Activated CD4-positive, alpha-beta memory T cell treated with anti-CD3 and anti-CD28 coated beads for 36 hours (primary cell): ENCODE measurements at places on chromosomes 6 and 20.

- no peaks in the 10 kb centered on the region for H3K27me3 ChIP-seq
- H3K4me1 ChIP-seq, result no peaks in the 10 kb centered on the region
- H3K27ac ChIP-seq, result no peak overlapping the region
- no peak for DNase-seq
- no peak overlapping the region for H3K4me3 ChIP-seq
Observed at GRCh38 chr6:85041376-85041775, 277.0 kb upstream of the TBX18 start.

- H3K27me3 ChIP-seq, result no peaks in the 10 kb centered on the region
- no peak overlapping the region for H3K27ac ChIP-seq
- H3K4me3 ChIP-seq, result no peak overlapping the region
- H3K4me1 ChIP-seq, result no peaks in the 10 kb centered on the region
- no peaks in the 10 kb centered on the region for H3K36me3 ChIP-seq
Observed at GRCh38 chr6:162825597-162825996, 97.8 kb downstream of the PACRG start.

DNA sequence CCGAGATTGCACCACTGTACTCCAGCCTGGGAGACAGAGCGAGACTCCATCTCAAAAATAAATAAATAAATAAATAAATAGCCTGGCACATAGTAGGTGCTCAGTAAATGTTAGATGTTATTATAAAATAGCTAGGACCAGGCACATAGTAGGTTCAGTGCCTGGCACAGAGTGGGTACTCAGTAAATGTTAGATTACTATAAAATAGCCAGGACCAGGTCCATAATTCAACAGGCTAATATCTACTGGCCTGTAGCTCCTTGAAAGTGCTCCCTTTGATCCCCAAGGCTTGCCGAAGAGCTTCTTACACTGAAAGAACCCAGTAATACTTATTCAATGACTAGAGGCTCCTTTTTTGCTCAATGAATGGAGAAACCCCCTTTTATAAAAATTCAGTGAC, 215.1 kb upstream of the ZNF217 start:
- no peaks in the 10 kb centered on the region for H3K36me3 ChIP-seq
- no peaks in the 10 kb centered on the region for H3K27me3 ChIP-seq
- H3K27ac ChIP-seq, result no peak overlapping the region
- H3K4me3 ChIP-seq, result no peak overlapping the region
- no peak for DNase-seq

DNA sequence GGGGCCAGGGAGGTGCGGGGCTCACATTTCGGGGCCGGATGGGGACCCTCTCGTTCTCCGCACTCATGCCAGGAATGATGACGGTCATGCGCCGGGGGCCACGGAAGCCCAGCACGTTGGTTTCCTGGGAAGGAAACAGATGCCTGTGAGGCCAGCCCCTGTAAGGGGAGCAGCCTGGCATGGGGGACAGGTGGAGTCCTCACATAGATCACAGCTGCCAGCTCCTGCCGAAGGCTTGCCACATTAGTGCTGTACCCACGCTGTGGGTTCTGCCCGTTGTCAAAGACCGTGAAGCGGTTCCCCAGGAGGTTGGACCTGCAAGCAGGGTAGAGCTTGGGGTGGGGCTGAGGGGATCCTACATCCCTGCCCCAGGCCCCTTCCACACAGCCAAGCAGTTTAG, 6.7 kb upstream of the TEAD3 start:
- H3K4me1 ChIP-seq, result peaks cover 3% of the 10 kb centered on the region
- no peaks in the 10 kb centered on the region for H3K36me3 ChIP-seq
- H3K4me3 ChIP-seq, result no peak overlapping the region
- no peak for DNase-seq
- H3K27ac ChIP-seq, result no peak overlapping the region

- H3K27me3 ChIP-seq, result no peaks in the 10 kb centered on the region
- H3K27ac ChIP-seq, result no peak overlapping the region
- no peak overlapping the region for H3K4me3 ChIP-seq
- H3K4me1 ChIP-seq, result peaks cover 3% of the 10 kb centered on the region
- no peak for DNase-seq
Observed at GRCh38 chr6:134307870-134308269, 10.0 kb downstream of the SGK1 start.

- H3K4me1 ChIP-seq, result peaks cover 24% of the 10 kb centered on the region
- no peak overlapping the region for H3K4me3 ChIP-seq
- DNase-seq, result no peak
- no peak overlapping the region for H3K27ac ChIP-seq
Observed at GRCh38 chr6:27130668-27131428, 116.7 kb upstream of the PRSS16 start.

DNA sequence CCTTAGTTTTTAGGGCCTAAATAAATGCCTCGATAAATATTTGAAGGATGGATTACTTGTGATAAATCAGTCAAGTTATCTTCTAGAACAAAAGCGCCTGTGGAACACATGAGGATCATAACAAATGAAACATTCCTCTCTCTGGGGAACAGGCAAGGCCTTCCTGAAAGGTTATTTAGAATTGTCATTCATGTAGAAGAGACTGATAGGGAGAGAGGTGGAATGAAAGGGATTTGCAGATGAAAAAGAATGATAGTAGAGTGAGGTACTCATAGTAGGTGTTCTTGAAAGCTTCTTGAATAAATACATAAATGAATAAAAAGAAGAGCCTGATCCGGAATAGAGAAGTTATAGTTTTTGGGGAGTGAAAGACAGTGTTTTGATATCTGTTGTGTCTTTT, 30.5 kb downstream of the TSPYL4 start:
- H3K4me3 ChIP-seq, result no peak overlapping the region
- no peak overlapping the region for H3K27ac ChIP-seq
- H3K27me3 ChIP-seq, result no peaks in the 10 kb centered on the region
- no peaks in the 10 kb centered on the region for H3K4me1 ChIP-seq

GRCh38 chr6:111468329-111469012, 14.5 kb downstream of the REV3L start:
- peak; percentile 45 for DNase-seq
- H3K27ac ChIP-seq, result no peak overlapping the region
- no peaks in the 10 kb centered on the region for H3K27me3 ChIP-seq
- H3K4me3 ChIP-seq, result no peak overlapping the region
- H3K4me1 ChIP-seq, result peaks cover 36% of the 10 kb centered on the region
- H3K36me3 ChIP-seq, result peaks cover 6% of the 10 kb centered on the region
